ENCODE measurements at places on chromosomes 2 and 18.

DNA sequence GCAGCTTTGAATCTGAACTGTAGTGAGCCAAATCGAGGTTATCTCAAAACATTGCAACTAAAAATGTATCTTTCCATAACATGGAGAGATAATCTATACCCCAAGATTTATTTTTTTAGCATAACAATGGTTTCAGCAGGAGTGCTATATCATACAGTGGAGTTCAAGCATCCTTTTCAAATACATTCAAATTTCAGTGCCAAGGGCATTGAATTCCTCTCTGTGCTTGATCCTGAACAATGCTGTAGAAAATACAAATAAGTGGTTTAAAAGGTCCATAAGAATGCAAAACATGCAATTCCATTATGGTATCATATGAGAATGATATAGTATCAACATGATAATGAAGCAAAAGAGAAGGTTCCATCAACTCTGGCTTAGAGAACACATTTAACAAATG lies 201.7 kb downstream of the TXNL1 start:
- DNase-seq = no peak

DNA sequence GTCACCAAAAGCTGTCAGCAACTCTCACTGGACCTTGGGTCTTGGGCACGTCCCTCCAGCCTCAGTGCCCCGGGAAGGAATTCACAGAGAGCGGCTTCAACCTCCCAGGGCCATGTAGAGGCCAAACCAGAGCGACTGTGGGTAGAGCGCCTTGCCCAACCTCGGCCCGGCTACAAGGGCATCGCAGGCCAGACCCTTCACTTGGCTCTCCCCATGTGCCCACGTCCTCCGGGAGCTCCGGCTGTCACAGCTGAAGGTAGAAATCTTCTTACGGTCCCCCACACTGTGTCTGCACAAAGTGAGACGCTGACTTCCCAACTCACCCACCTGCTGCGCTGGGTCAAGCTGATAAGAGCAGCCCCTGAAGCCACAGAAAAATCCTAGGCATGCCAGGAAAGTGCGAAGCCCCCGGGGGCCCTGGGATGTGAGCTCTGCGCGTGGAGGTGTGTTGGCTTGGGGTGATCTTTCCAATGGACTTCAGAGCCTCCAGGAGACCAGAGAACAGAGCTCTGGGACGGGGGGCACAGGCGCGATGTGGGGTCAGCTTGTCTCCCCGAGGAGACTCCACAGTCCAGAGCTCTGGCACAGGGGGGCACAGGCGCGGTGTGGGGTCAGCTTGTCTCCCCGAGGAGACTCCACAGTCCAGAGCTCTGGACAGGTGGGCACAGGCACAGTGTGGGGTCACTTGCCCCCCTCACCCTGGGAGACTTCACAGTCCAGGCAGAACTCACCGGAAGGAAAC lies 105.5 kb downstream of the RTP5 start:
- no peak for DNase-seq

DNA sequence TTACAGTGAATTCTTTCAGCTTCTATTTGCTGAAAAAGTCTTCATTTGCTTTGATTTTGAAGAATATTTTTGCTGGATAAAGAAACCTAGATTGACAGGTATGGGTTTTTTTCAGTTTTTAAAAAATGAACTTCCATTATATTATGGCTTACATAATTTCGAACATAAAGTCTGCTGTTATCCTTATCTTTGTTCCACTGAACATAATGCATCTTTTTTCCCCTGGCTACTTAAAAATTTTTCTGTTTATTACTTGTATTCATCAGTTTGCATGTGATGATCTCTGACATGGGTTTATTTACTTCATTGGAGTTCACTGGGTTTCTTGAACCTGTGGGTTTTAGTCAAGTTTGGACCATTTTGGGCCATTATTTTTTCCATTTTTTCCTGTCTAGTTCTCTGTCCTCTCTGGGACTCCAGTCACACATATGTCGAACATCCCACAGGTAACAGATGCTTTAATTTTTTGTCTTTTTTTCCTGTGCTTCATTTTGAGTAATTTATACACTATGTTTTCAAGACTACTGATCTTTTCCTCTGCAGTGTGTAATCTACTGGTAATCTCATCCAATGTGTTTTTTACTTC lies 33.1 kb downstream of the SEC11C start:
- no peak for DNase-seq

DNA sequence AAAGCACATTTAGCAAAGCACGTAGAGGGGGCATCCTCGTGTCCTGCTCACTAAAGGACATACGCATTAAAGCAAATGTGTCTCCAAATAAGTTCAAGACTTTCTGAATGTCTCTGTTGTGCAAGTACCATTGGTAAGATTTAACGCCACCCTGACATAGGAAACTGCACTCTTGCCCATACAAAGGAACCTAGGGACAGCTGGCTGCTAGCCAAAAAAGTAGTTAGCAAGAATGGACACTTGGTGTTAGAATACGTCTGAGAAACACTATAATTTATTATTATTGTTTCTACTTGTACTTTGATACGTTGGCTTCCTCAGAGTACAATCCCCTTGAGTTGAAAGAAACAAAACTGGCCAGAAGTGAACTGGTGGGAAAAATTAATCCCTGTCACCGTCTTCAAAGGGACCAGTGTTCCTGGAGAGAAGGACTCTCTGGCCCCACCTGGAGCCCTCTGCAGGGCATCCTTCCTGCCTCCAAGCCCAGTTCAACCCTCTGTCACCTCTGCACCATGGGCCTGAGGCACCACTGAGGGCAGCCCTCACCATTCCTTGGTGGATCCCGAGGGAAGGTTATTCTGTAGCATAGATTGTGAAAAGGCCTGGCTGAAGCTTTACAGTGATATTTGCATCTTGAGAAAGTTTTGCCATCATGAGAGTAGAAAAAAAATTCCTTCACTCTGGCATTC lies 51.4 kb upstream of the APCDD1 start:
- no peak for DNase-seq

DNA sequence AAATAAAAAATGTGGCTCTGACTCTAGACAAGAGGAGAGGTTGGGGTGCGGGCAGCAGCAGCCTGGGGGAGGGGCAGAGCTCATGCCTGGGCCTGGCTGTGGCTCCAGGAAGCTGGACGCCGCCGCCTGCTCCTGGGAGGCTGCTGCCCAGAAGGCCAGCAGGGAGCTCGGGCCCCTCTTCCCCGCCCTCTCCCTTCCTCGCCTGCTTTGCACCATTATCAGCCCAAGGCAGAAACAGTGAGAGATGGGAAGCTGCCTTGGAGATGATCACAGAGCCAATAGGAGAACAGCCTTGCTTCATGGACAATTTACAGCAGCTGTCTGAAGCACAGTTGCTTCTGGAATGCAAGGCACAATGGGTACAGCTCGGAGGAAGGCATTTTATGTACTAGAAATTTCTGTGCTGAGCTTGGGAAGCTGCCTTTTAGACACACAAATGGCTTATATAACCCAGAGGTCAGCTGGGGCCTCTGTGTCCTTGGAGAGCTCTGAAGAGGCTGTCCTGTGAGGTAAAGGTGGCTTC lies 55.3 kb upstream of the AFF3 start:
- DNase-seq = no peak

GRCh38 chr2:10920764-10921388 lies 9.1 kb downstream of the KCNF1 start:
- DNase-seq = no peak

DNA sequence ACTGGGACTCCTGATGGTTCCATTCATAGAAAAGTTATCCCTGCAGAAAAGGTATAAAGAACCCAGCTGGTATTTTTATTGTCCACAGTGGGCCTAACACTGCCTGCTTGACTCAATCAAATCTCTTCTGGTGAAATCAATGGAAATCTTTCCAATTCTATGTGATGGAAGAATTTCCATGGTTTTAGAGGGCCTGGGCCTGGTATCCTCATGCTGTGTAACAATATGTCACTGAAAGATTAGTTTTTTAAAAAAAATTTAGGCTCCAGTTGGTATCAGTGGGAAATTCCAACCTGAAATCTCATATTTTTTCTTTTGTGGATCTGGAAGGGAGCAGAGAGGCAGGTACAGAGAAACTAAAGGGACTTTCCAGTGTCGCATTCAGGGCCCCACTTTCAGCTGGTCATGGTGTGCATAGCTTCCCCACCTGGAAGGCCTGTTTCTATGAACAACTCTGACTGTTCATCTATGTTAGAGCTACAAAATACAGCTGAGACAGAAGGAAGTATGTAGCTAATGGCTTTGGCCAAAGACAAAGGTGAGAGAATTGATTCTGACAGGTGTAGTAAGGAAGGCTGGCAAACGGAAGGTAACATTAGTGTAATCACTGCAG lies 20.9 kb downstream of the NEB start:
- DNase-seq = no peak

DNA sequence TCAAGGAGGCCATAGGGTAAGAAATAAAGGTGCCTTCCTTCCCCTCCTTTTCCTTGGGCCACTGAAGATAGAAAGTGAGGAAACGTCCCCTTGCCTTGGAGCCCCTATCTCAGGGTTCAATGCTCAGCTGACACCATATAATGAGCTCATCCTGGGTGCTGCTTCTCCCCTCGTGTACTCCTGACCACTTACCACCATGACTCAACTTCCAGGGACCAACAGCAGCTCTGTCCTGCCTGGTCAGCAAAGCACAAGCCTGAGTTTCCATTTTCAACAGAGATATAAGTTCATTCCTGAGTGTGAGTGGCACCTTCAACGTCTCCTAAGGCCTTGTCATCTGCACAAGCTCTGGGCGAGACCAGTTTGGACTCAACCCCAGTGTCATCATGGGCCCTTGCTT lies 151.2 kb downstream of the CAPN13 start:
- no peak for DNase-seq

GRCh38 chr2:10009811-10010781 lies 33.3 kb upstream of the KLF11 start:
- DNase-seq = no peak

DNA sequence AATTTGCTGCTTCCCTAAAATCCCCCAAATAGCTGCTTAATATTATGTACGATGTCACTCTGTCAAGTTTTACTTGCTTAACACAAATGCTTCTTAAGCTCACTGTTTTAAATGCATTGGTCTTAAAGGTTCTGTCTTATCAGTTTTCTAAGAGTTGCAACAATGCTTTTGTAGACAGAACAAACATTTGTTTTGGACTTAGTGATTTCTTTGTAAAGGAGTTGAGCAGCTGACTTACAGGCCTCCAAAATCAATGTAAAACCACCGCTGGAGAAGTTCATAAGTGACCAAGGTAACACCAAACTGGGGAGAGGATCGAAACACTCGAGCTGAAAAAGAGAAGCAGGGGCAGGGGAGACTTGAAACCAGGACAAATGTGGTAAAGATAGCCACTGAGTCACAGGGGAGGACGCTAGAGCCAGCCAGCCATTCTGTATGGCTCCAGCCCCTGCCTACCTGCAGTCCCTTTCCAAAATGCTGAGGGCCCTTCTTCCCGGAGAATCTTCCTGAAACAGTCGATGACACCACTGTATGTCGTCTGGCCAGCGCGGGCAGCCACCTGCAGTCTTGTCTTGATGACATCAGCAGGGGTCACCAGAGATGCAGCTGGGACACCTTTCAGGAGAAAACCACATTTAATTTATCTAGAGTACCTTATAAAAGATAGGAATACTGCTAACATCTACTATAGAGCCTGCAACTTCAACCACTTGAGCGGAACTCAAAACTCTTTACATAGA lies 100.2 kb downstream of the DYNC1I2 start:
- no peak for DNase-seq

- DNase-seq = no peak
Observed at GRCh38 chr2:18829976-18830375, 240.6 kb upstream of the NT5C1B start.

DNA sequence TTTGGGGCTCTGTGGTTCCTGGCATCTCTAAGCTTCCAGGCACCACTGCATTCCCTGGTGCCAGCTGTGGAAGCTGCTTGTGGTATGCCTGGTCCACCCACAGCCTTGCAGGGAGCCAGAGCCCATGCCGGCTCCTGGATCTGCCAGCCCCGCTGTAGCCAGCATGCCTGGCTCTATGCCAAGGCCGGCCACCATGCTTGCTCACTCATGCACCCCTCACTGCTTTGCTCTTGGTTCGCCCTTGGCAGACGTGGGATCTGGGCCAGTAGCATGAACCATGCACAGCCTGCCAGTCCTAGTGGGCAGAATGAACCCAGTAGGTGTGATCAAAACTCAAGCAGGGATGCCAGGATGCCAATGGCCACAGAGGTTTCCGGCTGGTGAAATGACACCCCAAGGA lies 634.2 kb upstream of the TMEFF2 start:
- DNase-seq = no peak

GRCh38 chr2:201127152-201127511 lies 11.2 kb downstream of the CFLAR start:
- no peak for DNase-seq

- peak; percentile 29 for DNase-seq
Observed at GRCh38 chr2:158745067-158745865, 49.9 kb upstream of the DAPL1 start.

DNA sequence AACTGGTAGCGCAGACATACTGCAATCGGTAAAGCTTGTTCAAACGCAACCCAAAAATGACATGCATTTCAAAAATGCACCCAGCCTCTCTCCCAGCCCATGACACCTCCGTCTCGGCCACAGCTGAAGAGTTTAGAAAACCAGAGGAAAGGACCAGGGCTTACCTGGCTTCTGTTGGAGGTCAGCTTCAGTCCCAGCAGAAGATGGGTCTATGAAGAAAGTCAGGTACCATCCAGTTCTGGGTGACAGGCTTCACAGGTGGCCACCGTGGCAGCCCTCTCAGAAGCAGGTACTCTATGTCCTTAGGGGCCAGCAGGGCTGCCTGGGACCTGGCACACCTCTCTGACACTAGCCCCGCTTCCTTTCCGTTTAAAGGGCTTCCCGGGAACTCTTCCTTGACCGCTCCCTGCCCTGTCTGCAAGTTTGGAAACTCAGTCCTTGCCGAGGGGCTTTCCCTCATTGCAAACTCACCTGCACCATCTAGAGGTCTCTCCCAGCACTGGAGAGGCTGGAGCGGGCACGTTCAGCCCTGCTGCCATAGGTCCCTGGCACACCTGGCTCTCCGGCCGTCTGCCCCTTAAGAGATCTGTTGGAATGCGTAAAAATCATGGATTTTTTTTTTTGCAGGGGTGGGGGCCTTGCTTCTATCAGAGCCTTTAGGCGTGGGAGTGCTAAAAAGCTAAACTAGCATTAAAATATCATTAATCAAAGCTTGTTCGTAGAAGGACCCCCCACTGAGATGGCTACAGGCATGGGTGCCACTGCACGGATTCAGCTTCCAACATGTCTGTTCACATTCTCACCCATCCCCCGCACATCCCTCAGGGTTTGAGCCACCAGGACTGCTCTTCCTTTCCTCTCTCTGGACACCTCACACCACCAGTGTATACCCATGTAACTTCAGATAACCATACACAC lies at the start of gene EDAR:
Gene EDAR (minus strand): TSS at position 425 of the 918 bp plus-strand sequence. CDS start 58,206 bp downstream, outside the sequence.
- peak; percentile 55 for DNase-seq

GRCh38 chr18:28691496-28691840 lies 514.5 kb upstream of the CDH2 start:
- no peak for DNase-seq
